HS-27A (cell line): ENCODE measurements at places on chromosomes 5 and 9.

DNA sequence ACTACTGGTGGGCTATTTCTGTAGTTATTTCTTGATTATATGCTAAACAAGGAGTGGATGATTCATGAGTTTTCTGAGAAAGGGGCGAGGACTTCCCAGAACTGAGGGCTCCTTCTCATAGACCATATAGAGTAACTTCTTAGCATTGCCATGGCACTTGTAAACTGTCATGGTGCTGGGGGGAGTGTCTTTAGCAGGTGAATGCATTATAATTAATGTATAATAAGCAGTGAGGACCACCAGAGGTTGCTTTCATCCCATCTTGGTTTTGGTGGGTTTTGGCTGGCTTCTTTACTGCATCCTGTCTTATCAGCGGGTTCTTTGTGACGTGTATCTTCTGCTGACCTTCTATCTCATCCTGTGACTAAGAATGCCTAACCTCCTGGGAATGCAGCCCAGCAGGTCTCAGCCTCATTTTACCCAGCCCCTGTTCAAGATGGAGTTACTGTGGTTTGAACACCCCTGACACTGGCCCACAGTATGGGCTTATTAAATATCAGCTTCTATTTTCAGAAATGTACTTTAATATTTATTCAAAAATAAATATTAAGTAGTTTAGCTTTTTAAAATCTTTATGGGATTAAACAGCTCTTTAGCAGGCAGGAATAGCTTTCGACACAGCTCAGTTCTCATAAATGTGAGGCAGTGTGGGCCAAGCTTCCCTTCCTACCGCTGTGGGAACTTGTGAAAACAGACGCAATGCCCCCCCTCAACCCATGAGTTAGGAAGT lies 44.4 kb downstream of the GALNT12 start:
- DNase-seq = no peak

- DNase-seq = no peak
These were observed 4.5 kb downstream of the PSAT1 start for GRCh38 chr9:78301466-78301865.

DNA sequence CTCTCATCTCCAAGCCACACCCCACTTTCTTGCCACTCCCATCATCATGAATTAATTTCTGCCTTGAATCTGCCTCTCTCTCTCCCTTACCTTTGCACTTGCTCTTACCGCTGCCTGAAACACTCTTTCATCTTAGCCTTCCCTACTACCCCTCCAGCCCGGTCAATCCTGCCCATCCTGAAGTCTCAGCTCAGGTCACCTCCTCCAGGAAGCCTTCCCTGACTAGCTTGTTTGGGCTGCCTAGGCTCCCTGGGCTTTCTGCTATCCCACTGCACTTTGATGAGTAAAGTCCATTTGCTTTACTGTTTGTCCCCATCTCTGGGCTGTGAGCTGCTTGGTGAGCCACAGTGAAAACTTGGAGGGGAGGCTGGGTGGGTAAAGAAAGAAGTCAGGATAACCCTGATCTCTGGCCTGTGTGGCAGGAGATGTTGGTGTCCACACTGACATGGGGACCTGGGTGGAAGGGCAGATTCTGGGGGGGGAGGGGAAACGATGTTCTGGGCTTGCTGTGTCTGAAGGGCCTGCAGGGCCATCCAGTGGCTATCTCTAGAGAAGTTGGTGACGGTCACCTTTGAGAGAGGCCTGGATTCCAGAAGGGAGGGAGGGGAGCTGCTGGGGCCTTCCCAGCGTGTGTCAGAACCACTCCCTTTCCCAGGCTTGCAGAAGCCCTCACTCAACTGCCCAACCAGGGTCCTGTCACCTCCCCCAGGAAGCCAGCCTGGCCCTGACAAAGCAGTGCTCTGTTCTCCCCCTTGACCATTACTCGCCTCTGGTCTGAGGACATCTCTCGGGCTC lies 75.0 kb upstream of the DAB2IP start:
- no peak for DNase-seq

DNA sequence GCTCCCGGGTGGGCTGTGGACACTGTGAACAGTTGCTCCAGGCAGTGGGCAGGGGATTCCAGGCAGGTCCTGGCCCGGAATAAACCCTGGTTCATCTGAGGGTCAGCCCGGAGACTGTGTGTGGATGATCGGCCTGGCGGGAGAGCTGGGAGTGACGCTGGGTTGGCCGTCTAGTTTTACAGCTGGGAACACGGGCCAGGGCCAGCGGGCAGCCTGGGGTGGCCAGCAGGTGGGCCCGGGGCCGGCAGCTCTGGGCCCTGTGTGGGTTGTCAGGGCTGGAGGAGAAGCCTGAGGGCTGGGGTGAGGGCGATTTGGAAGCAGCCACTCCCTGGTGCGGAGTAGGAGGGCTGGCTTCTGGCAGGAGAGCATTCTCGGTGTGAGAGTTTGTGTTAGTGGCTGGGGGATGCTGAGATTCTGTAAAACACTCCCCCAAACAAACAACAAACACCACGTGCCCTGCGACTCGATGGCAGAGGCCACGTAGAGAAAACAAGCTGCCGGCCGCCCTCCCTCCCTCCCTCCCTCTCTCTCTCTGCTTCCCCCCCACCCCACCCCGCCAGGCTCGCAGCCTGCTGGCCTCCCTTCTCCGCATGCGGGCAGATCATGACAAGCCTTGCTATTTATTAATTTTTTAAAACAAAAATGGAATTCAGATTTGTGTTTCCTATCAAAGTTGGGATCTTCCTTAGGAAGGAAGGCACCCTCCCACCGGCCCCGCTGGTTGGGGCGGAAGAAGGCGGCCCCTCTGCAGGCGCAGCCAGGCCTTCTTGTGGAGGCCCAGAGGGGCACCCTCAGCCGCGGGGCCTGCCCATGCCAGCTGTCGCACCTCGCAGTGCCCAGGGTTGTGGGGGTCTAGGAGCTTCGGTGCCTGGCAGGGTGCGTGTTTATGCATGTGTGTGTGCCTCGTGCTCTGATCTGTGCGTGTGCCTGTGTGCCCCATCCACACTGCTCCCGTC lies 49.5 kb downstream of the RXRA start:
- no peak for DNase-seq

DNA sequence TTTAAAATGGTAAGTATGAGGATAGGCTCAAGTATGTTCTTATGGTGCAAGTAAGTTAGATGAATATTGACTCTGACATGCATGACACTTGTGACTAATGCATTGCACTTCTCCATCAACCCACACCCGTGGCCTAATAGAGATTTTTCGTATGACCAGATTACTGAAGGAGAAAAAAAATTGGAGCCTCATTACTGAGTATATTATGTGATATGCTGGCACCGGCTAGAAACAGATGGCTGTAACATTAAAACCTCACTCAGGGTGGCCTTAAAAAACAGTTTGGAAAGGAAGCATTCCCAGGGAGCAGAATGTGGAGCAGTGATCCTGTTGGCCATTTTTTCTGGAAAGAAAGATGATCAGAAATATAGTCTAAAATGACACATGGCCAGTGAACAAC lies 766.4 kb downstream of the PRELID2 start:
- no peak for DNase-seq

- DNase-seq = no peak
These were observed 1.4 kb upstream of the PSD2 start for GRCh38 chr5:139794067-139794846.

GRCh38 chr5:179953987-179954386 lies 46.3 kb upstream of the TBC1D9B start:
- no peak for DNase-seq

- peak; percentile 61 for DNase-seq
These were observed 259.9 kb upstream of the TARS1 start for GRCh38 chr5:33180900-33181299.
